ENCODE measurements at places on chromosomes 5 and 9. TPM values are rescaled to one million over a fixed set of nuclear protein-coding genes. Genes with fewer than 3 reads are reported as not detected.

DNA sequence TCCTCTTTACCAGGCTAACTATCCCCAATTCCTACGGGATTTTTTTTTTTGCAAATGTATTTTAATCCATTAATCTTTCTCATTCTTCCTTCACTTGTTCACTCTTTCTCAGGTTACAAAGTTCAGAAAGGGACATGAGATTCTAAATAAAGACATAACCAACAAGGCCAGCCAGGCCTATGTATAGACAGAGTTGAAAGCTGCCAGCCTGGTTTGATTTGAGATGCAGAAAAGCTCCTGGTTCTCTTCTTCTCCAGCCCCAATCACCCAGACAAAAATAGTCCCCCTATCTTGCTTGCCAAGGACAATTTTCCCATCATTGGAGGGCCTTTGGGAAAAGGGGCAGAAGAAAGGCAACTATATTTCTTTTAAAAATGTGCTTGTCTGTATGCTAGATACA is 398.8 kb downstream of the NFIB start:
- H3K4me1 ChIP-seq = no peaks in the 10 kb centered on the region
- H3K36me3 ChIP-seq = no peaks in the 10 kb centered on the region

SERINC5 gene
- 23.8 TPM for total RNA-seq

GRCh38 chr5:160507221-160507721 is 85.6 kb downstream of the PTTG1 start:
- no peak overlapping the region for H3K27ac ChIP-seq
- no peaks in the 10 kb centered on the region for H3K36me3 ChIP-seq

DNA sequence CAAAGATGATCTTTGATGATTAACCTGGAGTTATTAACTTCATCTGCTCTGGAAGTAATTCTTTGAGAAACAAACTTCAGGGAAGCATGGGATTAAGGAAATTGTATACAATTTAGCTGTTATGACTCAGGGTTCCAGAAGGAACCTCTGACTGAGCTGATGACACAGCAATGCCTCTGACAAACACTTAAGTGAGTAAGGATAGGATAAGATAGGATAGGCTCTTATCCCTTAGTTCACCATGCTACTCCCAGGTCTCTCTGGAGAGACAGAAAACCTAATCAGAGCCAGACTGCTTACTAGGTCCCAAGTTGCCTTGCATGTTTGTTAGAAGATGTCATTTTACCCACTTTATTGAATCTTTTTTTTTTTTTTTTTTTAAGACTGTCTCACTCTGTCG is 12.6 kb upstream of the TMEM38B start:
- H3K4me1 ChIP-seq = peaks cover 7% of the 10 kb centered on the region
- no peak overlapping the region for H3K4me3 ChIP-seq
- H3K27ac ChIP-seq = no peak overlapping the region

DNA sequence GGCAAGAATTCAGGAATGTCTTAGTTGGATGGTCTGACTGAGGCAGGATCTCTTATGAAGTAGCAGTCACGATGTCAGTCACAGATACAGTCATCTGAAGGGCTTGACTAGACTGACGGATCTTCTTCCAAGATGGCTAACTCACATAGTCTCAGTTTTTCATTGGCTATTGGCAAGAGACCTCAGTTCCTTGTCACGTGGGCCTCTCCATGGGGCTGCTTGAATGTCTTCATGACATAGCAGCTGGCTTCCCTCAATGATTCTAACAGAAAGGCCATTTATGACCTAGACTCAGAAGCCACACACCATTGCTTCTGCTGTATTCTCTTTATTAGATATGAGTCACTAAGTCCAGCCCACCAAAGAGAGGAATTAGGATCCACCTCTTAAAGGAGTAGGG is 4.7 kb downstream of the APC start:
- H3K36me3 ChIP-seq = no peaks in the 10 kb centered on the region
- no peak for DNase-seq
- H3K4me3 ChIP-seq = no peak overlapping the region
- no peaks in the 10 kb centered on the region for H3K27me3 ChIP-seq

NR5A1 gene
- total RNA-seq = not detected

DNA sequence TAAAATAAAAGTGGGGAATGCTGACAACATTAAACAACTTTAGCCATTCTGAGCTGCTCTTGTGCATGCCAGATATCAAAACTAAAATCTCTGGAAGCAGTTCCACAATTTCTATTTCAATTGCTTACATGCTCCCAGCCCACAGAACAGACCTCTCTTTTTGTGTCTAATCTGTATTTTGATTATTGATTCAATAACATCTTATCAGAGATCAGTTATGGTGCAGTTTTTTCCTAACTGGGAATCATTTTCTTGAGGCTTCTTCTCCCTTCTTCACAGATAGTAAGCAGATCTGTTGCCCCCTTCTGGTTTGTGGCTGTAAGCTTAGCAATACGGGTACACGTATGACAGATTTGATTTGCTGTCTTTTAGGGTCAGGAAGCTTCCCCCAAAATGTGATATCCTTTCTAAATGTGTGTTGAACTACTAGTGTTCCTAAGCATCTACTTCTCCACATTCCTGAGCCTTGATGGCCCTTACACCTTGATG is 39.4 kb downstream of the MRPS27 start:
- peak; percentile 50 for DNase-seq
- H3K27ac ChIP-seq = peak overlapping the region; percentile 39
- no peaks in the 10 kb centered on the region for H3K36me3 ChIP-seq
- H3K4me1 ChIP-seq = no peaks in the 10 kb centered on the region

- H3K27ac ChIP-seq = no peak overlapping the region
- no peaks in the 10 kb centered on the region for H3K27me3 ChIP-seq
- no peak for DNase-seq
- no peak overlapping the region for H3K4me3 ChIP-seq
- H3K4me1 ChIP-seq = no peaks in the 10 kb centered on the region
Observed at GRCh38 chr9:135572233-135572632, 10.7 kb downstream of the PAEP start.

- H3K4me3 ChIP-seq = no peak overlapping the region
- no peaks in the 10 kb centered on the region for H3K4me1 ChIP-seq
- H3K27me3 ChIP-seq = no peaks in the 10 kb centered on the region
- no peaks in the 10 kb centered on the region for H3K36me3 ChIP-seq
- H3K27ac ChIP-seq = no peak overlapping the region
Observed at GRCh38 chr5:53726121-53726520, 165.7 kb downstream of the NDUFS4 start.

GRCh38 chr9:24939109-24939850 is 393.6 kb upstream of the IZUMO3 start:
- no peaks in the 10 kb centered on the region for H3K36me3 ChIP-seq
- DNase-seq = no peak
- H3K27me3 ChIP-seq = no peaks in the 10 kb centered on the region

MARCOL gene
- not detected for total RNA-seq

ZNF608 gene
- total RNA-seq = 35.8 TPM

DNA sequence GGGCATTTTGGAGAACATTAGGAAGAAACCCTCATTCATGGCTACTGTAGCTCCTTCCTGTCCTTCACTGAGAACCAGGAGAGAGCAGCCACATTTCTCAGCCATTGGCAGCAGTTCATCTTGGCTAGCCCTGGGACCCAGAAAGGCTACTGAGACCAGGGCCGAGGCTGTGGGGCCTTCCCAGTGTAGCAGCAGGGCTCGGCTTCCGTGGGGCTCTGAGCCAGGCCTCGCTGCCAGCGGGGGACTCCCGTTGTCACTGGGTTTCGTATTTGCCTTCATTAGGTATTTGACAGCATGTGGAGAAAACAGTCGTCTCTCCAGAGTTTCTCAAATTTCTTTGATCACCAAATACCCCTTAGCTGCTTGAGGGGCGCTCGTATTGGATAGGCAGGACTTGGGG is 37.3 kb upstream of the PRDM12 start:
- peaks cover 58% of the 10 kb centered on the region for H3K36me3 ChIP-seq
- no peaks in the 10 kb centered on the region for H3K4me1 ChIP-seq
- no peaks in the 10 kb centered on the region for H3K27me3 ChIP-seq
- H3K4me3 ChIP-seq = no peak overlapping the region
- no peak for DNase-seq
- no peak overlapping the region for H3K27ac ChIP-seq

DNA sequence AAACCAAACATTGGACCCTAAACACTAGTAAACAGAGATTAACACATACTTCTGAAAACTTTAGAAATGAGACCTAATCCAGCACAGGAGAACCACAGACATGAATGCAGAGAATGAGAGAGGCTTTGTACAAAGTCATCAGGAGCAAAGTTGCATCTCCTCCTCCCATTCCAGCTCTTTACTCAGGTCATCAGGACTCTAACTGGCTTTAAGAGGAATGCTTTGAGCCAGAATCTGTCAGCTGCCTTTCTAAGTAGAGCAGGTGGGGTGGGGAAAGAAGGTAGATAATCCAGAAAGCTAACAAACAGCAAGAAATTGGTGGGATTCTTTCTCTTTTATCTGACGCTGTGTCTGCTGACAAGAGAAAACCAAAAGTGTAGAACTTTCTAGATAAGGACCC is 582.7 kb upstream of the DMAC1 start:
- H3K27ac ChIP-seq = no peak overlapping the region
- DNase-seq = no peak
- no peaks in the 10 kb centered on the region for H3K27me3 ChIP-seq
- no peaks in the 10 kb centered on the region for H3K4me1 ChIP-seq
- no peak overlapping the region for H3K4me3 ChIP-seq

- H3K27ac ChIP-seq = no peak overlapping the region
- no peaks in the 10 kb centered on the region for H3K36me3 ChIP-seq
- no peaks in the 10 kb centered on the region for H3K4me1 ChIP-seq
- DNase-seq = peak; percentile 78
- H3K27me3 ChIP-seq = no peaks in the 10 kb centered on the region
- H3K4me3 ChIP-seq = no peak overlapping the region
Observed at GRCh38 chr9:132800038-132800648, 77.9 kb downstream of the AK8 start.

- no peaks in the 10 kb centered on the region for H3K4me1 ChIP-seq
- H3K27ac ChIP-seq = no peak overlapping the region
- no peak for DNase-seq
- H3K4me3 ChIP-seq = no peak overlapping the region
- no peaks in the 10 kb centered on the region for H3K27me3 ChIP-seq
Observed at GRCh38 chr5:41291323-41291722, 78.0 kb upstream of the C6 start.

DNA sequence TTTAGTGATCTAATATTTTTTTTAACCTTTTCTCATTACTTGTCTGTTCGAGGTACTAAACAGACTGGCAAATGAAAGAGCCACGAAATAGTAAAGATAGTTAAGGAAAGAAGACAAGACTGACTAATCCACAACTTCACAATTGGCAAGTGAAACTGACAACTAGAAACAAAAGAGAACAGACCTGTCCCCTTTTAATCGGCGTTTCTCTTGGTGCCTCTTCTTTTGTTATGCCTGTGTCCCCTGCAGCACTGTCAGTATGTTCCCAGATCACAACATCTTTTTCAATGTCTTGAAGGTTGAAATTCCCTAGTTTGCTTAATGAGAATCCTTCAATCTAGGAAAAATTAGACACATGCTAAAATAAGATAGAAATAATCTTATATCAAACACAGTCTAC is 26.1 kb downstream of the TUT7 start:
- no peak overlapping the region for H3K27ac ChIP-seq
- H3K4me1 ChIP-seq = no peaks in the 10 kb centered on the region
- no peak for DNase-seq
- no peak overlapping the region for H3K4me3 ChIP-seq

DNA sequence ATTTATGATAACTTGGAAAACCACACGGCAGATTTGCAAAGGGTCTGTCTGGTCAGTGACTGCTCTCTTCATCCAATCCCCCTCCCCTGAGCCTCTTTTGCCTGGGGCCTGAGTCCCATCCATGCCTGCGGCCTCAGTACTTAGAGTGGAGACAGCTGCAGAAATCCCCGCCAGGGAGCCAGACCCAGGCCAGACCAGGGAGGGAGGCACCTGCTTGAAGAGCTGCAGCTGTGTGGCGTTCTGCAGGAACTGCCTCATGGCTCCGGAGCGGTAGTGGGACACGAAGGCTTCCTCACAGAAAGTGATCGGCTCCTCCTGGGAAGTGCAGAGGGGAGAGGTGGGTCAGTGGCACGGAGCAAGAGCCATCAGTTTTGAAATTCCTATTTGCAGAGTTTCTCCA is 101.6 kb downstream of the CRB2 start:
- no peak overlapping the region for H3K27ac ChIP-seq
- no peaks in the 10 kb centered on the region for H3K27me3 ChIP-seq
- no peak for DNase-seq
- no peak overlapping the region for H3K4me3 ChIP-seq
- peaks cover 15% of the 10 kb centered on the region for H3K36me3 ChIP-seq
- H3K4me1 ChIP-seq = no peaks in the 10 kb centered on the region

DNA sequence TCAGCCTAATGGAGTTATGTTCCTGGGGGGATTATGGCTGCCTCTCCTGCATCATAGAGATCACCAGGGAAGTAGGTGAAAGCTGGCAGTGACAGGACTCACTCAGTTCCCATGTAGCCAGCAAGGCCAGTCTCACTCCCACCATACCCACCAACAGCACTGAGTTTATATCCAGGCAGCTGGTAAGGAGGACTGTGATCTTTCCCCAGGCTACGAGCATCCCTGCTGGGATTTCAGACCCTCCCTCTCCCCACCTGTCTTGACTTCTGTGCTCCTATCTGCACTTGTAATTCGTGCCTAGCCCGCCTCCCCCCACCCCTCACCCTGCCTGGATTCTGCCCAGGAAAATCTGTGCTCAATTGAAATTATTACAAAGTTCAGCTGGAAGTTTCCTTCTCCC is 499.1 kb upstream of the NUDT12 start:
- no peak overlapping the region for H3K27ac ChIP-seq
- H3K36me3 ChIP-seq = no peaks in the 10 kb centered on the region
- H3K4me1 ChIP-seq = no peaks in the 10 kb centered on the region
- no peak for DNase-seq

RORB gene
- 0.41 TPM for total RNA-seq

- DNase-seq = no peak
- no peak overlapping the region for H3K27ac ChIP-seq
Observed at GRCh38 chr9:99998266-99998665, 91.8 kb downstream of the STX17 start.

- H3K4me1 ChIP-seq = no peaks in the 10 kb centered on the region
- H3K27me3 ChIP-seq = no peaks in the 10 kb centered on the region
- no peaks in the 10 kb centered on the region for H3K36me3 ChIP-seq
- no peak overlapping the region for H3K4me3 ChIP-seq
Observed at GRCh38 chr9:31389075-31389474, 995.4 kb upstream of the ACO1 start.

GRCh38 chr9:21967702-21968101 is 26.5 kb downstream of the CDKN2A start:
- H3K27ac ChIP-seq = no peak overlapping the region
- peaks cover 84% of the 10 kb centered on the region for H3K27me3 ChIP-seq
- no peaks in the 10 kb centered on the region for H3K36me3 ChIP-seq
- H3K4me3 ChIP-seq = no peak overlapping the region
- no peak for DNase-seq

All from kidney (tissue), 22 donors.